ENCODE measurements at places on chromosomes 4 and X. TPM values are rescaled to one million over a fixed set of nuclear protein-coding genes. Genes with fewer than 3 reads are reported as not detected.

The MAGEA3 gene
- total RNA-seq, result not detected

The TSPYL2 gene
- total RNA-seq, result 13.2 TPM

The ADH4 gene
- total RNA-seq, result not detected

The ALG13 gene
- 46.5 TPM for total RNA-seq

The ELF4 gene
- total RNA-seq, result 12.3 TPM

The TMPRSS11A gene
- total RNA-seq, result not detected

The FOXP3 gene
- total RNA-seq, result 0.67 TPM

The SLC7A11 gene
- total RNA-seq, result 80.2 TPM

The CFP gene
- 0.78 TPM for total RNA-seq

The ADRA2C gene
- total RNA-seq, result not detected

The CENPVL2 gene
- total RNA-seq, result not detected

The DTHD1 gene
- total RNA-seq, result not detected

The IRS4 gene
- total RNA-seq, result not detected

The TMSB15C gene
- total RNA-seq, result 6.7 TPM

DNA sequence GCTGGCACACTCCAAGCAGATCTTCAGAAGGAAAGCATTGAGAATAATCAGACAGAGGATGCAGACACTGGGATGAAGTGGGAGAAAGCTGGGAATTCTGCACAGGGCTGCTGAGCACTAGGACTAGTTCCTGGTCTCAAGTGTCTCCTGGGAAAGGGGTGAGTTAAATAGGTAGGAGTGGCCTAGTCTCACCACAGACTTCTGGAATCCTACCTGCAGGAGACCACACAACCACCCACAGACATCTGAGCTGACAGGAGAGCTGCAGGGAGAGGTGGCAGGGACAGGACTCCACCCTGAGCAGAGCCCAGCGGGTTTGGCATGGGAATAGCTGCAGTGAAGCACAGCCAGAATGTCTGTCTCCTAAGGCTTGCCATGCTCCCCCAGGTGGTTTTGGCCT, 95.1 kb upstream of the GALNTL6 start:
- DNase-seq, result no peak

- DNase-seq, result no peak
These were observed 6.1 kb upstream of the EFHC2 start for GRCh38 chrX:44349561-44349960.

DNA sequence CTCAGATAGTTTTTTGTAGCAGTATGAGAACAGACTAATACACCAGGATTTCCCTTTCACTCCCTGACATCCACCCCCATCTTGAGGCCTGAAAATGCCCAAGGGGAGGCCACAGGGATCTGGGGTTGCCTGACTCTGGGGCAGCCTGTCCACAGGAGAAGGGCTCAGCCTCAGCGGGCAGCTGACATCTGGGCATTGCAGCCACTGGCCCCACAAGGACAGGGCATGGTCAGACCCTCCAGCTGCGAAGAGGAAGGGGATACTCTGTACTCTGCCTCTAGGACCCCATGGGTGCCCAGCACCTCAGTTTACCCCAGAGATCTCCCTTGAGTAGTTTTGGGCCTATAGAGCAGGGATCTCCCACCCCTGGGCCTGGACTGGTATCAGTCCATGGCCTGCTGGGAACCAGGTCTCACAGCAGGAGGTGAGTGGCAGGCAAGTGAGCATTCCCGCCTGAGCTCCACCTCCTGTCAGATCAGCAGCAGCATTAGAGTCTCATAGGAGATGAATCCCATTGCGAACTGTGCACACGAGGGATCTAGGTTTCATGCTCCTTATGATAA, 138.9 kb downstream of the HMX1 start:
- no peak for DNase-seq

- DNase-seq, result no peak
These were observed 71.9 kb downstream of the NAA11 start for GRCh38 chr4:79253924-79254323.

- DNase-seq, result no peak
These were observed 34.8 kb downstream of the DOCK11 start for GRCh38 chrX:118530219-118530911.

GRCh38 chr4:73687421-73687820, 52.9 kb upstream of the CXCL8 start:
- DNase-seq, result no peak

DNA sequence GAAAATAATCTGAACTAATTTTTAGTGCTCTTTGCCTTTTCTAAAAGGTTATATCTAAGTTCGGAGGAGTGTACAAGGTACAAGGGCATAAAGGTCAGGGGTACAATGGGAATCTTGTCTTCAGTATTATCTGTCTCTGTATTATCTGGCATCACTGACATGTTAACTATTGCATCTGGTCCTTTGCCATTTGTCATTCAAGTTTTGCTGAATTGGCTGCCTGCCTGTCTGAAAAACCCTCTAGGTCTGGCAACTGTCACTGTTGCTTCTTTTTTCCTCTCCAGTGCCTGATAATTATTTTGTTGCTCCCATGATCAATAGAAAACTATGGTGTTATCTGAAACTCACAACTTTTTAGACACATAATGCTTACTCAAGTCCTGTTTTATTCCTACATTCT, 112.5 kb upstream of the STK26 start:
- no peak for DNase-seq

- no peak for DNase-seq
These were observed 44.9 kb upstream of the NAP1L5 start for GRCh38 chr4:88742561-88742960.

DNA sequence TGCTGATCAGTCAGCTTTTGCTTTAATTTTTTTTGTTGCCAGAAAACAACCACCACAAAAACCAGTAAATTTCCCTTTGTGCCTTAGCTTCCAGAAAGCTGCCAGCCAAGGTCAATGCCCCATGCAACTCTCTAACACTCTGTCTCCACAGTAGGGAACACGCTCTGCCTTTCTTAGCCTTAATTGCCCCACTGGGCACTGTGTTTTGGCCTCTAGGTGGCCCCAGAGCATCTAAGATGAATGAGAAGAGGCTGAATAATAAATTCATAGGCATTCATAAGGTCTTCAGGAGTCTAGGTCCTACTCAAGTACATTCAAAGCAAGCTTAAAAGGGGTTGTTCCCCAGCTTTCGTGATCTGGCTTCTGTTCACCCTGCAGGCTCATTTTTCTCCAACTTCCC, 57.7 kb upstream of the PASD1 start:
- peak; percentile 21 for DNase-seq

DNA sequence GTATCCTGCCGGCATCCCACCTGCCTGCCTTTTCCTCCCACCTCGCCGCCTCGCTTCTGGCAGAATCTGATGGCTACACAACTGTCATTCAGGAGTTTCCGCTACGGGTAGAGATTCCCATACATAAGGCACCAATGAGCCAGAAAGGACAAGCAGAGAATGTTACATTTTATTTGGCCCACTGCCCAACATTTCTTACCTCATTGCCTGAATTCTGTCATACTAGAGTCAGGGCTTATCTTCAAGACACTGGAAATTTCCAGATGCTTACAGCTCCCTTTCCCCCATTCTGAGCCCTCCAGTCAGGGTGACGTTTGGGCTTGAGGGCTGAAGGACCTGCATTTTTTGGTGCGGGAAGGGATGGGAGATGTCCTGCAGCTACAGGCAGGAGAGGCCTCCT, 113.0 kb downstream of the NHS start:
- no peak for DNase-seq

DNA sequence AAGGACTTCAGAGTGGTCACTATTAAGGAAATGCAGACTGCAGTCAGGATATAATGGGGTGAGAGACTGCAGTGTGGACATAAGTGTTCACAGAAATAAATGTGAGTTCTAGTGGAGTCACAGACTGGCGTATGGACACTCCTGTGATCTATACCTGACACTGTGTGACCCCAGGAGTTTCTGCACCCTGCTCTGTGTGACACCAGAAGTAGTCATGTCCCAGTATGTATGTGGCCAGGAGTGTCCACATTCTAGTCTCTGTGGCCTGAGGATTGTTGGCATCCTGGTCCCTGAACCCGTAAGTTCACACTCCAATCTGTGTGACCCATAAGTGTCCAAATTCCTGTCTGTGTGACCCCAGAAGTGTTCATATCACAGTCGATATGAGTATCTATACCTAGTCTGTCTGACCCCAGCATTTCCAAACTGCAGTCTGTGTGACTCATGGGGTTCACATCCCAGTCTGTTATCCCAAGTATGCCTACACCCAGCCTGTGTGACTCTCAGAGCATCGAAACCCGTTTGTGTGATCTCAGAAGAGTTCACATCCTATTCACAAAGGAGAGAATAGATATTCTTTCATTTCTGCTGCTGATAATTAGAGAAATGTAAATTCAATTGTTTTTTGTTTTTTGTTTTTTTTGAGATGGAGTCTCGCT, 16.3 kb downstream of the WDR13 start:
- no peak for DNase-seq

- DNase-seq, result peak; percentile 68
These were observed 176.7 kb upstream of the FAT1 start for GRCh38 chr4:186900232-186900900.

GRCh38 chr4:138494931-138495330, 252.8 kb upstream of the SLC7A11 start:
- peak; percentile 54 for DNase-seq

DNA sequence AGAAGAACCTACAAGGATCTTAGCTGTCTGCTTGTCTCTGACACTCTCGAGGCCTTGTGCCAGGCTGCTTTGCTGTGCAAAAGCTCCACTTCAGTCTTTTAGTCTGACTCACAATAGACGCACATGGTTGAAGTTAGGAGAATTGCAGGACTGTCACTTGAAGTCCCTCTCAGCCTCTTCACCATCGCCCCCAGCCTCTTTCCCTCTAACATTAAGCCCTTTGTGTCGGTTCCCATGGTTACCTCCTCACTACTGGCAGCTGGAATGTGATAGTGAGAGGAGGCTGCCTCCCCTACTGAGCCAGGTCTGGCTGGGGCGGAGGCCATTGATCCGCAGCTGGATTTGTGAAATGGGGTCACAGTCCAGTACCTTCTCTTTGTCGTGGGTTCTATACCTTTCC, 201.8 kb downstream of the SOWAHB start:
- no peak for DNase-seq

- DNase-seq, result no peak
These were observed 373.0 kb downstream of the MID1IP1 start for GRCh38 chrX:39174241-39174771.

DNA sequence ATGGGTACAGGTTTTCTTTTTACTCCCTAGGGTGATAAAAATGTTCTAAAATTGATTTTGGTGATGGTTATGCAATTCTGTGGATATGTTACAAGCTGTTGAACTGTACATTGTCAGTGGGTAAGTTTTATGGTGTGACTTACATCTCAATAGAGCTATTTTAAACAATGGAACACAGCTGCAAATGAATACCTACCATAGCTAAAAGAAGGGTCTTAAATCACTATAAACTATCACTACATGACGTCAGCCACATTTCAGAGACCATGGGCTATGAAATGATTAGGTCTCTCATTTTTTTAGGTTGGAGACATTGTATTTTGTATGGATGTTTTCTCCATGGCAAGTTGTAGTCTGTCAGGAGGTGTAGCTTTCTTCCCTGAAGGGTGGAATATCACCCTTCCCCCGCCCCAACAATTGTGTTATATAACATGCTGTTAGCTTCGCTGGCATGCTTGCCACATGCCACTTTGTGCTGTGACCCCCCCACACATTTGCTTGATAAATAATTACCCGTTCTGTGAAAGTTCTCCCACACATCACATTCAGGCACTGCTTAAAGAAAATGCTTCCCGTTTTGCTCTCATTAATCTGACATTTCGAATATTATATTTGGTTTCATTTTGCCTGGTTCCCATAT, 159.7 kb downstream of the ARHGAP10 start:
- no peak for DNase-seq

DNA sequence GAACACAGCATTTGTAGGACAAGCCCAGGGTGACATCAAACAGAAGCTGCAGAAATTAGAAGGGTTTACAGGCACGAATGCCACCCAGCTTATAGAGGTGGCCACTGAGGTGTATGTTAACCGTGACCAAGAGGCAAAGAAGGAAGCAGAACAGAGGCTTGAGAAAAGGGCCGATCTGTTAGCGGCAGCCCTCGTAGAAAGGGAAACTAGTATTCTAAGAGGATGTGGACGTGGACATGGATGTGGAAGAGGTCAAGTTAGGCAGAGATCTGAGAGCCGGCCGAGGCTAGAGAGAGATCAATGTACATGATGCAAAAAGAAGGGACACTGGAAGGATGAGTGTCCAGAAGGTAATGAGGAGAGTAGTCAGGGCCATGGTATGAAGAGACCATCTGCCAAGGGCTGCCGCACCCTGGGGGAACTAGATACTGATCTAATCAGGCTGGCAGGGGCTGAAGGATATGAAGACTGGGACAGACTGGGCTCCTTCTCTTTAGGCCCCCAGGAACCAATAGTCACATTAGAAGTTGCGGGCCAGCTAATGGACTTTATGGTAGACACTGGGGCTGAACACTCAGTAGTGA, 27.5 kb downstream of the LIAS start:
- DNase-seq, result no peak

DNA sequence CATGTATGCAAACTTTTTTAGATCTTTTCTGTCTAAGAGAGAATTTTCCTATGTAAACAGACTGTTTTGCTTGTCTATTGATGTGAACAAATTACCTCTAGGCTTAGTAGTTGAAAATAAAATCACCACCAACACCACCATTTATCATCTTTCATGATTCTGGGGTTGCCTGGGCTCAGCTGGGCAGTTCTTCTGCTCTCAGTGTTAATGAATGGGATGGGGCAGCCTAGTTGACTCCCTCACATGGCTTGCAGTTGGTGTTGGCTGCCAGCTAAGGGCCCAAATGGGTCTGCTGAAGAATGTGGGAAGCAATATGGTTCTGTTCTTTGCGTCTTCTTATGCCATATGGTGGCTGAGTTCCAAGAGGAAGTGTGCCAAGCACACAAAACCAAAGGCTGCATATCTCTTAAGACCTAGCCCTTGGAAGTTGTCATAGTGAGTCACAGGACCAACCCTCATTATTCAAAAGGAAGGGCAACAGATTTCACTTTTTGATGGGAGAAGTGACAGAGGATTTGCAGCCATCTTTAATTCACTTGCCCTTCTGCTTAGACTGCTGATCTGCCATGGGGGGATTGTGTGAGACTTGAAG, 17.9 kb downstream of the REELD1 start:
- peak; percentile 31 for DNase-seq

DNA sequence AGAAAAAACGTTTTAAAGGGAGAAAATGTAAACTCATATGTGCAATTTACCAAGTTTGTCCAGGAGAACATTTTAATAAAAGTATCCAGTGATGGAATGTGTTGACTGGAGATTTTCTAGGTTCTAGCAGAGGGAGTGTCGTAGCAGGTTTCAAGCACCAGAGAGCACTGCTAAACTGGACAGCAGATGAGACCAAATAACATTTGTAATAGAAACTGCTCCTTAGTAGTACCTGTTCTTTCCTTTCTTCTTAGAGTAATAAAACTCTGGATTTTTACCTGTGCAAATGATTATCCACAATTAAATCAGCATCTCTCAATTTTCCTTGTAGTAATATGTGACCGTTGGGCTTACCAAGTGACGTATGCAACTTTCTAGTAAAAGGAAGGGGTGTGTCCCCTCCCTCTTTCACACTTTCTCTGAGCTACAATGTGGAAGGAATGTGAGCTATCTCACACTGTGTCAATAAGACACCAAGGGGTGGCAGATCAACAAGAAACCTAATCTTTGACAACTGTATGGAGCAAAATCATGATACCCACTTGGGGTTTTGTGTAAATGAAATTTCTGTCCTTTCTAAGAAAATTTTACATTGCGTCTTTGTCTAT, 9.5 kb downstream of the HPGDS start:
- no peak for DNase-seq

Measured in mammary epithelial cell (primary cell).